ENCODE measurements at places on chromosomes 1 and 21. TPM values are rescaled to one million over a fixed set of nuclear protein-coding genes. Genes with fewer than 3 reads are reported as not detected.

GJA5 gene
- total RNA-seq: 1.4 TPM

- H3K4me1 ChIP-seq: peaks cover 5% of the 10 kb centered on the region
- H3K36me3 ChIP-seq: no peaks in the 10 kb centered on the region
- no peak overlapping the region for H3K27ac ChIP-seq
- H3K4me3 ChIP-seq: no peak overlapping the region
- DNase-seq: peak; percentile 61
- H3K27me3 ChIP-seq: no peaks in the 10 kb centered on the region
These were observed 338.4 kb upstream of the PROX1 start for GRCh38 chr1:213649373-213649772.

DNA sequence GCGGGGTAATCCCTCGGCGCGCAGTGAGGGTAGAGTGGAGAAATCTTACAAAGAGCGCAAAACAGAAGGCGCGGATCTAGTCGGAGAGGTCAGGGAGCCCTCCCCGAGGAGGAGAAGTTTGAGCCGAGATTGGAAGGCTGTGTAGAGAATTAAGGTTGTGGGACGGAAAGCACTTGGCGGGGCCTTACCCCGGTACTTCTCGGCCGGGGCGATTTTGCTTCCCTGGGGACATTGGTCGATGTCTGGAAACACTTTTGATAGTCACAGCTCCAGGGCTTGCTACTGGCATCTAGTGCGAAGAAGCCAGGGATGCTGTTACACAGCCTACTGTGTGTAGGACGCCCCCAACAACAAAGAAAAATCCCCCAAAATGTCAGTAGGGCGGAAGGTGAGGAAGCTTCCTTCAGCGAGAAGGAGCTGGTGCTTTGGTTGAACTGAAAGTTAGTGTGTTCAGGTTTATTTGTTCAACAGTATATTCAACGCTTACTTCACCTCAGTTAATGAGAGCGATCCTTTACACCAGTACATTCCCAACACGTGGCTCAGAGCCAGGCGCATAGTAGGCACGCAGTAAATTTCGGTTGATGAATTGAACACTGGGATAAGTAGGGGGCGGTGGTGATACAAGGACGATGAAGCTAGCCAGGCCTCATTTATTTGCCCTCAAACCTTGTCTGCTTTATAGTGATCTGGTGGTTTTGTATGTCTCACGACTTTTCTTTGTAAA is 807 bp downstream of the CEP85 start:
- DNase-seq: no peak
- H3K27ac ChIP-seq: peak overlapping the region; percentile 66
- peaks cover 8% of the 10 kb centered on the region for H3K36me3 ChIP-seq
- H3K4me1 ChIP-seq: no peaks in the 10 kb centered on the region
- H3K27me3 ChIP-seq: no peaks in the 10 kb centered on the region
- H3K4me3 ChIP-seq: peak overlapping the region; percentile 96

GRCh38 chr1:152817309-152817708 is 5.5 kb downstream of the LCE1B start:
- no peaks in the 10 kb centered on the region for H3K36me3 ChIP-seq
- no peaks in the 10 kb centered on the region for H3K4me1 ChIP-seq
- no peak overlapping the region for H3K27ac ChIP-seq
- no peak overlapping the region for H3K4me3 ChIP-seq
- DNase-seq: no peak
- no peaks in the 10 kb centered on the region for H3K27me3 ChIP-seq

- no peak for DNase-seq
- no peaks in the 10 kb centered on the region for H3K4me1 ChIP-seq
- H3K27ac ChIP-seq: no peak overlapping the region
These were observed 34.8 kb upstream of the LYST start for GRCh38 chr1:235901461-235901860.

- peaks cover 25% of the 10 kb centered on the region for H3K36me3 ChIP-seq
- no peak overlapping the region for H3K27ac ChIP-seq
- no peaks in the 10 kb centered on the region for H3K4me1 ChIP-seq
These were observed 63.9 kb upstream of the GPR25 start for GRCh38 chr1:200808846-200809245.

DNA sequence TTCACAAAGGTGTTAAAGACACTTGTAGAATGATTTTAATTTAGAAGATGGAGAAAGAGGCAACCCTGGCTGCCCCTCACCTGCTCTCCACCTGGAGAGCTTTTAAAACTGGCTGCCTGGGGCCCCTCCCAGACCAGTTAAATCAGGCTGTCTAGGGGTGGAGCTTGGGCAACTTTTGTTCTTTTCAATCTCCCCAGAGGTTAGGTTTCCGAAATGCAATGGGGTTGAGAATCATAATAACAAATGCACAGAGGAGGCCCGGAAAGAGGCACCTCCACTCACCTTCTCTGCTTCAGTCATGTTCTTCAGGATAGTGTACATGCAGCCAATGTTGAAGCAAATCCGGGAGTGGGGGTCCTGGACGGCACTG is 400 bp downstream of the NCF2 start:
- DNase-seq: no peak
- no peak overlapping the region for H3K4me3 ChIP-seq
- peaks cover 3% of the 10 kb centered on the region for H3K4me1 ChIP-seq
- H3K27ac ChIP-seq: no peak overlapping the region

KRTAP19-3 gene
- not detected for total RNA-seq

JAK1 gene
- total RNA-seq: 23.4 TPM

GRCh38 chr1:243452092-243452491 is 196.3 kb downstream of the SDCCAG8 start:
- no peaks in the 10 kb centered on the region for H3K4me1 ChIP-seq
- no peak overlapping the region for H3K27ac ChIP-seq
- H3K36me3 ChIP-seq: no peaks in the 10 kb centered on the region
- no peak overlapping the region for H3K4me3 ChIP-seq
- H3K27me3 ChIP-seq: no peaks in the 10 kb centered on the region

DNA sequence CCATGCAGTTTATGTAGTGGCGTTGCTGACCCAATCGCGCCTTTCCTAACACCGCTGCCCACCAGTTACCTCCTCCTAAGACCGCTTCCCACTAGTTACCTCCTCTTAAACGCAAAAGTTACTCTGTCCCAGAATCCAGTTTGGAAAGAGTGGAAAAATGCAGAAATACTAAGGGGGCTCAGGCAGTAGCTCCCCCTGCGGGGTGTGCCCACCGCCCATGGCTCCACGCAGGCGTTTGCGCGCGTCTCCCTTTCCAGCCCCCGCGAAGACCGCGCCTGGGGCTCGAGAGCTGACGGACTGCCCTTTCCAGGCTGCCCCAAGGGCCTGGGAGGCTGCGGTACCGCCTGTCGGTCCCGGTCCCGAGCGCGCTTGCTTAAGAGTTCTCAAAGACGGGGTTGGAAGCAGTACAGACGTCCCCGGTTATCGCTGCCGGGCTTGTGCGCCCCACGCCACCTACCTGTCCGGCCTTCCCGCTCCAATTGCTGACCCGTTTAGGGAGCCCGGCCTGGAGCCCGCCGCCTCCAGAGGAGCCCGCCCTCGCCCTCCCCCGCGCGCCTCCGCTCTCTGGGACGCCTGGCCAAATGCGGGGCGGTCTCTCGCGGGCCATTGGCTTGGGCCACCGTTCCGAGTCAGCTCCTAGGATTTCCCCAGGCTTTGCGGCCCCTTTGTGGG is 414.1 kb upstream of the ESRRG start:
- peaks cover 88% of the 10 kb centered on the region for H3K27me3 ChIP-seq
- DNase-seq: peak; percentile 83
- H3K36me3 ChIP-seq: no peaks in the 10 kb centered on the region
- peak overlapping the region; percentile 84 for H3K4me3 ChIP-seq
- H3K27ac ChIP-seq: no peak overlapping the region

Data from endodermal cell (in vitro differentiated cells).